ENCODE measurements at places on chromosomes 1 and 21. TPM values are rescaled to one million over a fixed set of nuclear protein-coding genes. Genes with fewer than 3 reads are reported as not detected.

- H3K27me3 ChIP-seq, result no peaks in the 10 kb centered on the region
- no peaks in the 10 kb centered on the region for H3K4me1 ChIP-seq
- no peak overlapping the region for H3K27ac ChIP-seq
- DNase-seq, result no peak
Measured at GRCh38 chr21:33334191-33334590, 9.4 kb downstream of the IFNAR1 start.

DNA sequence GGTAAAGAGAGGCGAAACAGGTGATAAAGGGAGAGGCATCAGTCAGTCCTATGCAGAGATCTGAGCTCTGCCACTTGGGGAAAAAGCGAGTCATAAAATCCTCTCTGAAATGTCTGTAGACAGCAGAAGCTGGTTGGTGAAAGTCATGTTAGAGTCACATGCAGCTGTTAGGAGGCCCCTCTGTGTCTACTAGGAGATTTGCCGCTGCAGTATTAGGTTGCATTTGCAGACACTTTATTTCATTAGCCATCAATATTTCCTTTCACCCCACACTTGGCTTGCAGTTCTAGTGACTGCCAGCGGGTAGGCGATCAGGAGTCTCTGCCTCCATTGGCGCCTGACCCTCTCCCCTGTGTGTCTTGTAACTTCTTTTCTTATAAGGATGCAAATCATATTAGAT, 16.2 kb downstream of the ATP1A4 start:
- DNase-seq, result no peak
- H3K4me3 ChIP-seq, result no peak overlapping the region
- peaks cover 5% of the 10 kb centered on the region for H3K27me3 ChIP-seq
- peaks cover 8% of the 10 kb centered on the region for H3K4me1 ChIP-seq
- H3K27ac ChIP-seq, result no peak overlapping the region
- no peaks in the 10 kb centered on the region for H3K36me3 ChIP-seq

DNA sequence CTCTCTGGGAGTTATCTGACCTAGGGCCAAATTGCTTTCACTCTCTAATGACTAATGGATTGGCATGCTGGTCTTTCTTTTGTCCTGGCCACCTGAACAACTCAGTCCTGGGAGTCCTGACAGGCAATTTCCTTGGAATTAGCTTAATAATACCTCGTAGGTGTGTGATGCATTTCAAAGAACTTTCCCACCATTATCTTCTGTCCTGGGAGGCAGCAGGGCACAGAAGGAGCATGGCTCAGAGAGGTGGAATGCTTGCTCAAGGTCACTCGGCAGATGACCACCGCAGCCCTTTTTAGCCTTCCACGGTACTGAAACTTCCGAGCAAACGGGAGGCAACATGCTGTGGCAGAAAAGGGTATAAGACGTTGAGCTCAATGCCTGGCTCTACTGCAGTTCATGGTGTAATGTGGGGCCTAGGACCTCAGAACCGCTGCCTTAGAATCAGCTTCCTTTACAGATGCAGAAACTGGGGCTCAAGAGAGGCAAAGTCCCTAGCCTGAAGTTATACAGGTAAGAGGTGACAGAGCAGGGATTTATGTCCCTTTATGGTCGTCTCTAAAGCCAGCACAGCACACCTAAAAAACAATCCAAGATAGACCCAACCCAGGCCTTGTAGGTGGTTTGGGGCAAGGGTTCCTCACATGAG, 3.2 kb downstream of the ID3 start:
- no peak overlapping the region for H3K4me3 ChIP-seq
- DNase-seq, result no peak
- no peaks in the 10 kb centered on the region for H3K27me3 ChIP-seq
- peaks cover 47% of the 10 kb centered on the region for H3K4me1 ChIP-seq

DNA sequence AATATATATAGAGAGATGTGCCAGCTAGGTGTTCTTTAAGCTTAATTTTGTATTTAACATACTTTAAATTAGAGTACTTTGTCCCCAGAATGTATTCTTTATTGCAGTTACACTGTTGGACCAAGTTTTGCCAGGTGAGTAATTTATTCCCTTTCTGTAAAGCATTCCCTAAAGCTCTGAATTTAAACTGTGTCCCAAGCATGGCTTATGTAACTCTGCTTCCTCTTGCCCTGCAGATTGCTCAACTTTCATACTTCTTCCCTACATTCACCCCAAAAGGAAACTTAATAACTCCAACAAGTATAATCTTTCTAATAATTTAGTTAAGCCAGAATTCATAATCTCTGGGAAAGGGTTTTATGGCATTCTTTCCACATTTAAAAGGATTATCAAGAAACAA, 5.6 kb downstream of the LYPLAL1 start:
- H3K4me1 ChIP-seq, result peaks cover 21% of the 10 kb centered on the region
- no peak overlapping the region for H3K27ac ChIP-seq
- no peak for DNase-seq
- peaks cover 4% of the 10 kb centered on the region for H3K36me3 ChIP-seq

- H3K27me3 ChIP-seq, result no peaks in the 10 kb centered on the region
- H3K4me3 ChIP-seq, result no peak overlapping the region
- no peak for DNase-seq
- H3K27ac ChIP-seq, result no peak overlapping the region
- H3K4me1 ChIP-seq, result peaks cover 19% of the 10 kb centered on the region
Measured at GRCh38 chr1:108750476-108751181, 4.2 kb downstream of the STXBP3 start.

DNA sequence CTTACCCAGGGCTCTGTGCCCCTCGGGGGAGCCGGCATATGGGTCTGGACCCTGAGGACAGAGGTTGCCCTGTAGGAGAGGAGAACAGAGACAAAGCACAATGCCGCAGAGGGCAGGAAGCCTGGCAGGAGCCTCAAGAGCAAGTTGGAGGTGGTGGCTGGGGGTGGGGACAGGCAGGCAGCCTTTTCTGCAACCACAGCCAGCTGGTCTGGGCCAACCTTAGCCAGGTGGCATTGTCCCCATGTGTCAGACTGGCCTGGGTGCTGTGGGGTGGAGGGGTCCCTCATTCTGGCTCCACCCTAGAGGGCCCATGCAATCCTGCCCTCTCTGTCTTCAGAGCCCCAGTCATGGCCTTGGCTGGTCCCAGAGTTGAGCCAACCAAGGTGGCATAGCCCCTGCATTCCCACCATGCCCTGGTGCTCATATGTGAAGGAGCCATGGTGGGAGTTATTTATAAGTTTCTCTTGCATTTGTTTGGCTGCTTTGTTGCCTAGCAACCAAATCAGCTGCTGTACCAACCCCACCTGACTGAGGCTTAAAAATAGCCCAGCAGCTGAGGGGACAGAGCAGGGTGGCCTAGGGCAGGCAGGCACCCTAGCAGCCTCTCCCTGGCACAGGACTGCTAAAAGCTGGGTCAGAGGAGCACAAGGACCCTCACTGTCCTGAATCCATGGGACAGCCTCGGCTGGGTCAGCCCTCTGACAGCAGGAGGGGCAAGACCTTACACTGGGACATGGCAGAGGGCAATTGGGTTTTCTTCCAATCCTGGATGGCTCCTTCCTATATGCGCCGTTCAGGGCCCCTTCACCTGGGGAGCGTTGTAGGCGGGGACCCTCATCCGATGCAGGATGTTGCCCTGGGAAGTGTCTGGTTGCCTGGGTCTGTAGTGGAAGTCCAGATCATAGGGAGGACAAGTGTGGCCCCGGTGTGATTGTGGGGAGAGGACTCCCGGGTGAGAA, 19.5 kb downstream of the MAP7D1 start:
- H3K4me1 ChIP-seq, result peaks cover 51% of the 10 kb centered on the region
- no peaks in the 10 kb centered on the region for H3K27me3 ChIP-seq
- H3K36me3 ChIP-seq, result peaks cover 51% of the 10 kb centered on the region
- H3K4me3 ChIP-seq, result no peak overlapping the region

DNA sequence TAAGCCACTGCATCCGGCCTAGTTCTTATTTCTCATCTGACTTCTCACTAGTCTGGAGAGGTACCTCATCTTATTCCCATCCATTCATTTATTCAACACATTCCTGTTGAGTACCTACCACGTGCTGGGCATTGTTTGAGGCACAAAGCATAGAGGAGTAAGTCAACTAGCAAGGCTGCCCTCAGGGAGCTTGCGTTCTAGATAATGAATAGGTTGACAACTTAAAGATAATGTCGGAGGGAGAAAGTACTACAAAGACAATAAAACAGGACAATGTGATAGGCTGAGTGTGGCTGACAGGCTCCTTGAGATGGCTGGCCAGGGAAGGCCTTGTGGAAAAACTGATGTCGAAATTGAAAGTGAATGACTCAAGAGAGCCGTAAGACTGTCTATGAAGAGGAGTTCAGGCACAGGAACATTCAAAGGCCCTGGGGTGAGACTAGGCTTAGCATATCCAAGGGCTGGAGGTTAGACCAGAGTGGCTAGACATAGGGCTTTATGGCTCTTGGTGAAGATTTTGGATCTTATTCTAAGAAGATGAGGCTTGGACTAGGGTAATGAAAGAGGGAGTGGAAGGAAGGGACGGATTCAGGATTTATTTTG, 18.3 kb downstream of the SPATA21 start:
- DNase-seq, result no peak
- H3K27me3 ChIP-seq, result peaks cover 7% of the 10 kb centered on the region
- no peaks in the 10 kb centered on the region for H3K36me3 ChIP-seq
- H3K27ac ChIP-seq, result no peak overlapping the region
- H3K4me3 ChIP-seq, result no peak overlapping the region
- no peaks in the 10 kb centered on the region for H3K4me1 ChIP-seq

- H3K27ac ChIP-seq, result no peak overlapping the region
- DNase-seq, result no peak
- no peak overlapping the region for H3K4me3 ChIP-seq
- H3K36me3 ChIP-seq, result no peaks in the 10 kb centered on the region
Measured at GRCh38 chr1:117009132-117009531, 7.6 kb downstream of the CD101 start.

DNA sequence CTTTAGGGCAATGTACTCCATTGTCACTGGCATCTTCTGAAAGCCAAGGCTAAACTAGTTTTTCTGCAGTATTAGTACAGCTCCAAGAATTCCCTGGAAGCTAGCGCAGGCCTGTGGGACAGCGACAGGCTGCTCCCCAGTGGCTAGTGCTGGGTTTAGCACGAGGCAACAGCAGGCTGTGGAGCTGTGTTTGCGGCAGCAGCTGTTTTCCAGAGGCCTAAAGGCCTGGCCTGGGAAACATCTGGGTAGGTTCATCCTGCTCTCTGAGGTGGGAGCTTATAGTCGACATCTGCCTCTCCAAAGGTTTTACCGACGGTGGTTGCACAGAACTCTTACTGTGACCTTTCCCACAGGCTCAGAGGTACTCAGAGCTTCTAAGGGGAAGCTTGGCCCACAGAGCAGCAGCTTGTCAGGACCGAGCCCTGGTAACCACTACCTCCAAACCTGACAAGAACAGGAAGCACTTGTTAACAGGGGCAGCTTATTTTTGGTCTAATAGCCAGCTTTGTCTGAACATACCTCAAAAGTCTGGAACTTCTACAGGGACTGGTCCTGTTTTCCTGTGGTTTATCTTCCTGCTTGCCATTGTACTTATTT, 17.2 kb downstream of the CC2D1B start:
- H3K4me1 ChIP-seq, result no peaks in the 10 kb centered on the region
- peaks cover 18% of the 10 kb centered on the region for H3K36me3 ChIP-seq
- DNase-seq, result no peak

DNA sequence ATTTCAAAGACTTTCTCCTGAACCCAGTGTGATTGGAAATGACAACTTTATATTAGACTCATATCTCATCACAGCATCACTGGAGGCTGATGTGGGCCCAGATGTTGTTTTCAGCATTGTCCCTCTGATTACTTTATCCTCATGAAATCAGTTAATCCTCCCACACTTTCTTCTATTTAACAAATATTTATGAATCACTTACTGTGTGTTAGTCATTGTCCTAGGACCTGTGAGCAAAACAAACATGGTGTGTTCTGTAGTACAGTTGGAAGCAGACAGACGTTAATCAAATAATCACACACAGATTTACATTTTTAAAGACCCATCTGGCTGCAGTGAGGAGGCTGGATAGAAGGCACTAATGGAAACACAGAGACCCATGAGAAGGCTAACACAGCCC, 383.7 kb downstream of the PRDM2 start:
- no peak overlapping the region for H3K4me3 ChIP-seq
- no peak overlapping the region for H3K27ac ChIP-seq
- no peaks in the 10 kb centered on the region for H3K36me3 ChIP-seq
- no peaks in the 10 kb centered on the region for H3K4me1 ChIP-seq
- H3K27me3 ChIP-seq, result no peaks in the 10 kb centered on the region

GRCh38 chr1:154349121-154349520, 23.8 kb downstream of the ATP8B2 start:
- peaks cover 15% of the 10 kb centered on the region for H3K4me1 ChIP-seq
- H3K27ac ChIP-seq, result no peak overlapping the region
- H3K4me3 ChIP-seq, result no peak overlapping the region
- H3K36me3 ChIP-seq, result peaks cover 7% of the 10 kb centered on the region

- H3K27ac ChIP-seq, result peak overlapping the region; percentile 99
- H3K4me3 ChIP-seq, result peak overlapping the region; percentile 53
- peak; percentile 82 for DNase-seq
- H3K4me1 ChIP-seq, result peaks cover 80% of the 10 kb centered on the region
- H3K27me3 ChIP-seq, result no peaks in the 10 kb centered on the region
Measured at GRCh38 chr1:32761253-32761877, 55.8 kb downstream of the YARS1 start.

DNA sequence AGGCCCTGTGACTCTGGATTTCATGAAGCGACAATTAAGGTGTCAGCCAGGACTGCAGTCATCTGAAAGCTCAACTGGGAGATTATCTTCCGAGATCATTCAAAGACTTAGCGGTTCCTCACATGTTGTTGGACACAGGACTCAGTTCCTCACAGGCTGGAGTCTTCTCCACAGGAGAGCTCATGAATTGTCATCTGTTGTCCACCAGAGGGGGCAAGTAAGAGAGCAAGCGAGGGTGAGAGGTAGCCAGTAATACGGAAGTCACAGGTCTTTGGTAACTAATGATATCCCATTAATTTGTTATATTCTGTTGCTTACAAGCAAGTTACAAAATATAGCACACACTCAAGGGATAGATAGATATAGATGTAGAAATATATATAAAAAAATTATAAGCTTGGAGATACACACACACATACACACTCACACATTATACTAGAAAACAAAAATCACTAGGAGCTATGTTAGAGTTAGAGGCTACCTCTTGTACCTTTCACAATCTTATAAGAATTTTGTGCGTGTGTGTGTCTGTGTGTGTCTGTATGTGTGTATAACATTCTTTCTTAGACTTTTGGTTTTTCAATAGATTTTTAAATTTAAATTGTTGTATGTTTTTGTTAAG, 1695.3 kb downstream of the BRINP3 start:
- H3K27ac ChIP-seq, result no peak overlapping the region
- H3K27me3 ChIP-seq, result no peaks in the 10 kb centered on the region
- H3K36me3 ChIP-seq, result no peaks in the 10 kb centered on the region
- H3K4me3 ChIP-seq, result no peak overlapping the region
- H3K4me1 ChIP-seq, result no peaks in the 10 kb centered on the region

DNA sequence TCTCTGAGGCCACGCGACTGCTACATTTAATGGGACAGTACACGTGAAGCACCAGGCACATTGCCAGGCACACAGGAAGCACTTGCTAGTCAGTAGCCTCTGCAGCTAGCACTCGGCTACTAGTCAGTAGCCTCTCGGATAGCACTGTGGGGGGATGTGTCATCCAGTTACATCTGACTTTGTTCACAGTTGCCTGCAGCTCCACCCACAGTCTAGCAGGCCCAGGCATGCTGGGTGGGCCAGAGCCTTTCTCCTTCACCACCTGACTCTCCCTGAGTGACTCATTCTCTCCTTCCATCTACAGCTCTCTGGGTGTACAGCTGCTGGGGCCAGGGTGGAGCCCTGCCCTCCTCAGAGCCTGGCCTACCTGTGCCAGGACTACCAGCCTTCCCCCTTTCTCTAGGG, 51.5 kb downstream of the PTPRF start:
- H3K4me3 ChIP-seq, result peak overlapping the region; percentile 9
- H3K36me3 ChIP-seq, result peaks cover 39% of the 10 kb centered on the region
- peak; percentile 99 for DNase-seq

The TRPM2 gene
- 0.31 TPM for polyA plus RNA-seq

The TFF2 gene
- not detected for polyA plus RNA-seq

The PSMA5 gene
- 111 TPM for polyA plus RNA-seq

The LCK gene
- polyA plus RNA-seq, result 0.16 TPM

The LRRC8B gene
- polyA plus RNA-seq, result 1.5 TPM

The GDAP2 gene
- polyA plus RNA-seq, result 11.4 TPM

The FAM43B gene
- 0.02 TPM for polyA plus RNA-seq

The TRMT1L gene
- polyA plus RNA-seq, result 22.2 TPM

The SLC22A15 gene
- polyA plus RNA-seq, result 9.3 TPM
